PC-9 (cell line): ENCODE measurements at places on chromosomes 2 and 18. TPM values are rescaled to one million over a fixed set of nuclear protein-coding genes. Genes with fewer than 3 reads are reported as not detected.

GRCh38 chr18:21167641-21168377 is 56.2 kb upstream of the ROCK1 start:
- peak; percentile 78 for DNase-seq

- DNase-seq = no peak
Observed at GRCh38 chr2:5537180-5537688, 154.9 kb upstream of the SOX11 start.

The INHA gene
- total RNA-seq = 5.2 and 9.1 TPM in 2 replicates

DNA sequence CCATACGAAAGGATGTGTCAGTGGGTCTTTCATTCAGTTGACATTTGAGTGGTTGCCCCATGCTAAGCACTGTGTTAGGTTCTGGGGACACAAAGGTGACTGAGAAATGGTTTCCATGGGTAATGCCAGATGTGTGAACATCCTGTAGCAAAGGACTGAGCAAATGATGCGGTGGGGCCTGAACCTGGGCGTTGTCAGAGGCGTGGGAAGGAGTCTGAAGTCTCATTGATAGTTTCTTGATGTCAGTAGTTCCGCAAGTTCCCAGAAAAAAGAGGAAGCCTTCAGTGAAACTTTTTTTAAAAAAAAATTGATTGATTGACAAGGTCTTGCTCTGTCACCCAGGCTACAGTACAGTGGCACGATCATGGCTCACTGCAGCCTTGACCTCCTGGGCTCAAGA is 56.9 kb downstream of the LIMS1 start:
- DNase-seq = no peak

DNA sequence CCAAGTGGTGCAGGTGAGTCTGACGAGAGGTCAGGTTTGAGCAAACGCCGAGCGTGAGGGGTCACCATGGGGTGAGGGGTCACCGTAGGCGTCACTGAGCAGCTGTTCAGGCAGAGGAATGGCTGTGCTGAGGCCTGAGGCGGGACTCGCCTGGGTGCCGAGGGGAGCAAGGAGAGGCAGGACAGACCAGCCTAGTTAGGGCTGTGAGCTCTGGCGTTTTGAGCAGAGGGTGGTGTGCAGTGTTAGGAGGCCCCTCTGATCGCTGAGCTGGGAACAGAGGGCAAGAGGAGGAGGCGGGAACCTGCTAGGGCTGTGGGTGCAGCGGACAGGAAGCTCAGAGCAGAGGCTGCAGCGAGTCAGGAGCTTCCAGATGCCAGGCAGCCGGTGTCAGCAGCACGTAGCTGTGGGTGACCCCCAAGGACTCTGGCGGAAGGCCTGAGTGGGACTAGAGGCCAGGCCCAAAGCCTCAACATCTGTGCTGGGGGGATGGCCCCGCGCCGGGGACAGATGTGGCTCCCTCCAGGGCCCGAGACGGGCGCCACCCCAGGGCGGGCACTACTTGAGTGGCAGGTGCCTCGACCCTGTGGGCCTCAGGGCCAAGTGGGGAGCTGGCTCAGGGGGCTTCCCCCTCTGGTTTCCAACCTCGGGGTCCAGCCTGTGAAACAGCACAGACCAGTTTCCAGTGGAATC is 55.7 kb downstream of the KCNG2 start:
- no peak for DNase-seq

DNA sequence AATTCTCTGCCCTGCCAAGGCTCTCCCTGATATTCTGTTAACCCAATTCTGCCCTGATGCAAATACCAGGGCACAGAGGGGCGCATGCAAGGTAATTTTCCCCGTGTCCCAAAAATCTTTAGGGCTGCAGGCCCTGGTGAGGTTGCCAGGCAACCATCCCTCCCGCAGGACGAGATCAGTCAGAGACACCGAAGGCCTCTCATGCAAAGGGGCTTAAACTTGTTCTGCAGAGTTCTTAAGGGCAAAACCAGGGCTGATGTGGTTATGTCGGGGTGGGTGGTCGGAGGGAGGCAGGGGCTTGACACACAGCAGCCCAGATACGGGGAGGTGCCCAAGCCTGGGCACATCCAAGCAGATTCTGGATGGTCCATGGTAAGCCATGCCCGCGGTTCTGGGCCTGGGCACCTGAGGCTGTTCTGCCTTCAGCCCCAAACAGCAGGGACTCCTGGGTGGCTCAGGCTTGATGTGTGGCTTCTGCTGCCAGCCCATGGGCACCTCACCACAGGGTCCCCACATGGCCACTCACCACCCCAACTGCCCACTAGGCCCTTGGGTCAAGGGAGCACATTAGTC is 27.2 kb downstream of the STEAP3 start:
- no peak for DNase-seq

DNA sequence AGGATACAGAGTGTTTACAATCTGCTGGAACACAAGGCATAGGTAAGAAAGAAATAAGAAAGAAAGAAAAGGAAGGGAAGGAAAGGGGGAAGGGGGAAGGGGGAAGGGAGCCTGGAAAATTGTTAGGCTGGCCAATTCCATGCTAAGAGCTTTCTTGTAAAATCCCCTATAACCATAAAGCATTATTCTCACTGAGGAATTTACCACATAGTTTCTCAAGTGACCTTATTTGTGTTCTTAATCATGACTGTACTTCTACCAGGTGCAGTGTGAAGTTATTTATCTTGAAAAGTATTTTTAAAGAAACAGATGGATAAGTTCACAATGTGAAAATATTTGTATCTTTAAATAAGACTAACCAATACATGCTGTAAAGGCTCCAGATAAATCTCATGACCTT is 39.2 kb upstream of the KIDINS220 start:
- no peak for DNase-seq

DNA sequence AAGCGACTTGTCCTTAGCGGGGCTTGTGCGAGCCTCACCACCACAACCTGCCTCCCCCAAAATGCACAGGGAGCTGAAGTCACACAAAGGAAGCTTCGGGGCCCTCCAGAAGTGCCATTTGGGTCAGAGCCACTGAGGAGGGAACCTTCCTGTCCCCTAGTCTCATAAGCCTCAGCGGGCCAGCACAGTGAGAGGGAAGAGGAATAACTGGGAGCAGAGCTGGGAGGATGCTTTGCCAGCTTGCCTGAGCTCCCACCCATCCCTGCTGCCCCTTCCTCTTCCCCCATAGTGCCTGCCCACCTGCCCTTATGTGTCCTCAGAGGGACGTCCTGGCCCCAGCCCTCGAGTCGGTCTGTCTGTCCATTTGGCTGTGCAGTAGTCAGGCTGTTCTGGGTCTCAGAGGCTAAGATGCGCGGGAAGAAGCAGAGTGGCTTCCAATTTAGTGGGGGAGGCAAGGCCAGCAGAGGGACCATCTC is 51.8 kb upstream of the GPR17 start:
- no peak for DNase-seq

The KLF7 gene
- total RNA-seq = 12.5 and 20.0 TPM in 2 replicates

DNA sequence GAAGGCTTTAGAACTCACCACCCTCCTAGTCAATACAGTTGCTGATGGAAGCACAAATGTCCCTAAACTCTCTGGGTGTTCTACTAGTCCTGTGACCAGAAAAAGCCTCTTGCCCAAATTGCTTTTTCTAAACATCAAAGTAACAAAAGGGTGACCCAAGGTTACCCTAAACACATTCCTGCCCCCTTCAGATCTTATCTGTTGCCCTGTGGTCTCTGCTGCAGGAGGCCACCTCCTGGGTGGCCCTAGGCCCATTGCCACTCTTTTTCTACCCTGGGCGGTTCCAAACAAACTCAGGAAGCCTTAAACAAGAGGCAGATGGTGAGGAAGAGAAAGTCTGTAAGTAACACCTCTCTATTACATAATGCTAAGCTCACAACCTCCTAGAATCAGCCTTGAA is 3.3 kb downstream of the RNF152 start:
- no peak for DNase-seq

DNA sequence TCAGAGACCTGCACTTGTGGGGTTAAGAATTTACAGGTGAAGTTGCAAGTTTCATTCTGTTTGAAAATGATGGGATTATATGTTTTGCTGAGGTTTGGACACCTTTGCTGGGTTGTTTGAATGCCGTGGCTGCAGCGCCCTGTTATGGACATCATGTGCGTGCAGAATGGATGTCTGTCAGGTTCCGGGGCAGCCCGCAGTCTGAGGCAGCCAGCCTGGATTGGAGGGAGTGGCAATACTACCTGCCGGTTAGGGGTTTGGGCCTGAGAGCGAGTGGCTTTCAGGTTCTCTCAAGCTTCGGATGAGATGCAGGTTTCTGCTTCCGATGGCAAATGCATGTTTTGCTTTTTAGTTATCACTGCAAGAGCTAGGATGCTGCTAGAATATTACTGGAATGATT is 1.1 kb downstream of the CASP8 start:
- DNase-seq = no peak

DNA sequence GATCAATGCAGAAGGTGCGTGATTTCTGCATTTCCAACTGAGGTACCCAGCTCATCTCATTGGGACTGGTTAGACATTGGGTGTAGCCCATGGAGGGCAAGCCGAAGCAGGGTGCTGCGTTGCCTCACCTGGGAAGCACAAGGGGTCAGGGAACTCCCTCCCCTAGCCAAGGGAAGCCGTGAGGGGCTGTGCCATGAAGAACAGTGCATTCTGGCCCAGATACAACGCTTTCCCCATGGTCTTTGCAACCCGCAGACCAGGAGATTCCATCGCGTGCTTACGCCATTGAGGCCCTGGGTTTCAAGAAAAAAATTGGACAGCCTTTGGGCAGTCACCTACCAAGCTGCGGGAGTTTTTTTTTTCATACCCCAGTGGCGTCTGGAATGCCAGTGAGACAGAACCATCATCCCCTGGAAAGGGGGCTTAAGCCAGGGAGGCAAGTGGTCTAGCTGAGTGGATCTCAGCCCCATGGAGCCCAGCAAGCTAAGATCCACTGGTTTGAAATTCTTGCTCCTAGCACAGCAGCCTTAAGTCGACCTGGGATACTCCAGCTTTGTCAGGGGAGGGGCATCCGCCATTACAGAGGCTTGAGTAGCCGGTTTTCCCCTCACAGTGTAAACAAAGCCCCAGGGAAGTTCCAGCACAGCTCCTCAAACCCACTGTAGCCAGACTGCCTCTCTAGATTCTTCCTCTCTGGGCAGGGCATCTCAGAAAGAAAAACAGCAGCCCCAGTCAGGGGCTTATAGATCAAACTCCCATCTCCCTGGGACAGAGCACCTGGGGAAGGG is 21.7 kb downstream of the TFPI start:
- no peak for DNase-seq

The TMEM169 gene
- 0.46 and 0.58 TPM in 2 replicates for total RNA-seq
